T47D (cell line): ENCODE measurements at places on chromosomes 11 and 22.

GRCh38 chr11:69883292-69884255 is 64.4 kb upstream of the FGF3 start:
- DNase-seq: no peak

- DNase-seq: no peak
These were observed 88.3 kb upstream of the PARVA start for GRCh38 chr11:12288931-12289666.

DNA sequence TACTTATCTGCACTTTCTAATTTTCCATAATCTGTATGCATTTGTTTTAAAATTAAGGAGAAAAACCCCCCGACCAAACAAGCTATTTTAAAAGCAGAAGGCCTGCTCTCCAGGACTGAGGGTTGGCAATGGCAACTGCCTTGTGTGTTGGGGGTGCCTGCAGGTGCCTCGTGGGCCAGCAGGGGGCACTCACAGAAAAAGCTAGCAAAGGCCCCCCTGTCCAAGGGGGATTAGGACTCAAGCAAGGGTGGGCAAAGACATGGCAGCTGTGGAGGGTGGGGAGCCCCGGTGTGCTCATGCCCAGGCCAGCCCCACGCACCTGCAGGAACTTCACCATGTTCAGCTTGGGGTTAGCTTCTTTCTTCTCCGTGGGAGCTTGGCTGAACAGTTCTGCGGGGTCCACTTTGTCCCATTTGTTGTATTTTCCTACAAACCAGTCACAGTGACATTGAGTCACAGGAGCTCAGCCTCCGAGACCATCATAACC is 10.3 kb downstream of the TOP3B start:
- no peak for DNase-seq

DNA sequence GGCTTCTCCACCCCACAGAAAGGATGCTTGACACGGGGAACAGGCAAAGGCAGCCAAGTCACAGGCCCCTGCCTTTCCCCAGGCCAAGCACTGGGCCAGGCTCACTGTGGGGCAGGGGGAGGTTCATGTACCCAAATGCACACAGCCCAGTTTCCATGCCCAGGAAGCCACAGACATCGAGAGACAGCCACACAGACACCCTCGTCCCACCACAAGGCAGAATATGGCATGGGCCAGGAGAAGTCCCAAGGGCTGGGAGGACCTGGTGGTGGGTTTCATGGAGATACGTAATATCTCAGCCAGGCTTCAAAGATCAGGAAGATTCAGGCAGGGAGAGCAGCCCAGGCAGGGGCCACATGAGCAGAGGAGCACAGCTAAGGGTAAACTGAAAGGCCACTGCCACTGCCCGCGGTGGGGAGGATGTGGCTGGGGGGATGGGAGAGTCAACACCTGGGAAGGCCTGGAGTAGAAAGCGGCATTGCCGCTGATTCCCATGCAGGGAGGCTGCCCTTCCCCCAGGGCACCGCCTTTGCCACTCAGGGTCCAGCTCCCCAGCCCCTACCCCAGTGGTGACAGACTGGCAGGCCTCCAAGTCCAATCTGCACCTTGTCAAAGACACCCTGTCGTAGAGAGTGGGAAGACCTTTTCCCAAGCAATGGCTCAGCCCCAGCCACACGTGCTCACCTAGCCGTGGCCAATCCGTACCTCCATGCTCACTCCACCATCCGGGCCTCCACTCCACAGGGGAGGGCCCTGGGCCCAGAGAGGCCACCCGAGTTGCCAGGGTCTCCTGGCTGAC is 2.4 kb upstream of the MFNG start:
- no peak for DNase-seq

DNA sequence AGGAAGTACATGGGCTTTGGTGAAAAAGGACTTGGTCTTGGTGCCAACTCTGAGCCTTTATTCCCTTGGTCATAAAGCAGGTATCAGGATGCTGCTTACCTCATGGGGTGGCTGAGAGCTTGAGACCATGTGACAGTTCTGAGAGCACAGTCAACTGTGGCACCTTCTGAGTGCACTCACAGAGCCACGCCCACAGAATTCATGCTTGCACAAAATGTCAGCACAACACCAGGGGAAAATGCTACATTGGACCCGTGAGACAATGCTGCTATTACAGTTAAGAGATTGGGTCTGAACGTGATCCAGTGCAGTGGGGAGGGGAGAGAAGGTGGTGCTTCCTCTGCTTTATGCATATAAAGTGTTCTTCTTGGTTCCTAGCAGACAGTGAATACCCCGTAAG is 79.5 kb upstream of the SPON1 start:
- DNase-seq: no peak

GRCh38 chr11:24734742-24735237 is 237.9 kb downstream of the LUZP2 start:
- no peak for DNase-seq

DNA sequence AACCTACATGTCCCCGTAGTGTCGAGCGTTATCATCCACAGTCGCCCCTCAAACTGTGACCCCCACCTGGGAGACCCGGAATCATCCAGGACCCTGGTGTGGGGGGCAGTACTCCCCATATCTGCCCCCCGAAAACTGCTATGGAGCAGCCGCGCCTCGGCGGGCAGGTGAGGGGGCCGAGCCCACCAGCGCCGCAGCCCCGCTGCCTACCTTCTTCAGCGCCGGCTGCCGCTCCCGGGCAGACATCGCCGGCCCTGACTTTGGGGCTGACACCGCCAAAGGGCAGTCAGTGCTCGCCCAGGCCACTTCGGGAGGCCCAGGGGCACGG is 825 bp downstream of the ARHGAP20 start:
- DNase-seq: no peak
